AG04450 (cell line): ENCODE measurements at places on chromosomes 7 and 10.

GRCh38 chr7:9091282-9091681 lies 657.9 kb downstream of the NXPH1 start:
- DNase-seq: no peak

- no peak for DNase-seq
These were observed 152.5 kb upstream of the ZNF32 start for GRCh38 chr10:43801140-43801539.

GRCh38 chr10:4813023-4813422 lies 13.0 kb upstream of the AKR1E2 start:
- DNase-seq: peak; percentile 82

DNA sequence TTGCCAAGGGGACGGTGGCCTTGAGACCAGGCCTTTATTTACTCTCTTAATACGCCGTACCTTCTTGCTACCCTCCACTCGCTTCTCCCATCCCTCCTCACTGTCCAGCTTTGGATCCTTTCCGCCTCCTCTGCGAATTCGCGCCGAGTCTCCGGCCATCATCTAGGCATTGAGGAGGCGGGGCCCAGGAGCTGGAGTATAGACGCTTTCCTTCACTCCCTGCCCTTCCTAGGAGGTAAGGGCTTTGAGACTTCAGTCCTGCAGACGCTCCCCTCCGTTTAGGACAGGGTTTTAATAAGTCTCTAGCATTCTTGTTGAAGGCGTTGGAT lies 538 bp downstream of the TFAM start:
- DNase-seq: no peak

- no peak for DNase-seq
These were observed 194.4 kb downstream of the POU6F2 start for GRCh38 chr7:39172137-39172536.

GRCh38 chr10:49435225-49435624 lies 39.3 kb upstream of the DRGX start:
- DNase-seq: no peak

GRCh38 chr7:28395831-28396230 lies 16.5 kb upstream of the CREB5 start:
- no peak for DNase-seq

DNA sequence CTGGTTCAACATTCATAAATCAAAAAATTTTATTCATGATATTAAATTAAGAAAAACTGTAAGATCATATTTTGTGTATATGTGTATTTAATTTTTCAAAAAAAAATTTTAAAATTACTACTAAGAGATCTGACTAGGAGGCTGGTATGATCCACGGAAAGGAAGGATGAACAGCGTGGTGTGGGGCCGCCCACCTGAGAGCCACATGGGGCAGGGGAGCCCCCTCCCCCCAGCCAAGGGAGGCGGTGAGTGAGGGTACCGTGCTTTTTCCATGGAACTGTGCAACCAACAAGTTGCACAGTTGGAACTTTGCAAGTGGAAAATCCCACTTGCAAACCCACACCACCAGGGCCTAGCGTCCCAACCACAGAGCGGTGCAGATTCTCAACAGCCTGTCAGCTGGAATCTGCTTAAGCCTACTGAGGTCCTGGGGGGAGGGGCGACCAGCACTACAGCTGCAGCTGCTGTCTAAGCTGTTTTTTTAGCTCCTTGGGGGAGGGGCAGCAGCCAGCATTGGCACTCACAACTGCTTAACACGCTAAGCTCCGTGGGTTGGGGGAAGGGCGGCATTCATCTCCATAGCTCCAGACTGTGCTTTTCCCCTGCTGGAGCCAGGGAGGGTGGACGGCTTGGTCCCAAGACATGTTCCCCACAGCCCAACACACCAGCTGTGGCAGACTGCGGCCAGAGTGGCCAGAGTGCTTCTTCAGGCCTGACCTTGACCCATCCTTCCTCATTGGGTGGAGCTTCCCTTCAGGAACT lies 94.2 kb upstream of the IGFBP3 start:
- DNase-seq: no peak

- DNase-seq: no peak
These were observed 284.4 kb downstream of the IPMK start for GRCh38 chr10:57983281-57983791.

GRCh38 chr7:128875523-128875948 lies 12.9 kb downstream of the ATP6V1F start:
- no peak for DNase-seq

DNA sequence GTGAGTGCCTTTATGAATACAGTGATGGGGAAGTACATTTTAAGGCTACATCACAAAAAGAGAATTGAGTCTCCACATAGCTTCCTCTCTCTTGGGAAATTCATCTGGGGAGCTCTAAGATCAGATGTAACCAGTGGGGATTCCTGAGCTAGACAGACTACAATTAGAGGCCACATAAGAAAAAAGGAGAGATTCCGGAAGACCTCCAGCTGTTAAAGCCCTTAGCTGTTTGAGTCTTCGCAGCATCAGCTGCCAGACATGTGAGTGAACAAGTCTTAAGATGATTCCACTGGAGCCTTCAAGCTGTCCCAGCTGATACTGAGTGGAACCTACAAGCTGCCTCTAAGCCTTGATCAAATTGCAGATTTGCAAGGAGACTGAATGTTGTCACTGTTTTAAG lies 448.5 kb downstream of the NXPH1 start:
- DNase-seq: no peak

DNA sequence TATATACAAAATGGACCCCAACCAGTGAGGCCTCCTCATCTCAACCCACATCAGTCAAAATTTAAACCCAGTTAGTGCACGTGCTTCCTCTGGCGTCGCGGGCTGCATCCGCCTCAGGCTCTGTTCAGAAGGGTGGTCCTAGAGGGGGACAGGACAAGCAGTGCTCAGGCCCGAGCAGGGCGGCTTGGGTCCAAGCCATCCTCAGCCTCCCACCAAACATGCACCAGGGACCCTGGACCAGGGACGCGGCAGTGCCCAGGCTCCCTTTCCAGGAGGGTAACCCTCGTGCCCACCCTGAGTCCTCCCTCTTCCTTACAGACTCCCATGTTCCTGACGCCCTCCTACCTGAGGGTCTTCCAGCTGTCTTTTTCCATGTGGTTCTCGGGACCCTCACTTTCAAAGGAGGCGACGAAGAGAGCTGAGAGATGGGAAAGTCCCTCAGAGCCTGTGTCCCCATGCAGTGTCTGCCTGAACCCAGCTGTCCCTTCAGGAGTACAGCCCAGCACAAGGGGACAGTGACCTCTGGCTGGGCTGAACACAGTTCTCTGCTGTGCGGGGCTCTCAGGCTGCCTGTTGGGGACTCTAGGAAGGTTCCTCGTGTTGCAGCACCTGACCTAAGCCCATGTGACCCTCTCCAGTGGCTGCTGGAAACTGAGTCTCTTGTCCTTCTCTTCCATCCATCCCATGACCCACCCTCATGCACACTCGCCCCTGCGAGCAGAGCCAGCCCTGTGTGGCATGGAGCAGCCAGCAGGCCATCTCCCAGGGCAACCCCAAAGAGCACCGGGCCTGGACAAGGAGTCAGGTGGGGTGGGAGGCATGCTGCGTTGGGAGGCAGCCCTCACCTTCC lies 58.1 kb downstream of the CSGALNACT2 start:
- DNase-seq: no peak

DNA sequence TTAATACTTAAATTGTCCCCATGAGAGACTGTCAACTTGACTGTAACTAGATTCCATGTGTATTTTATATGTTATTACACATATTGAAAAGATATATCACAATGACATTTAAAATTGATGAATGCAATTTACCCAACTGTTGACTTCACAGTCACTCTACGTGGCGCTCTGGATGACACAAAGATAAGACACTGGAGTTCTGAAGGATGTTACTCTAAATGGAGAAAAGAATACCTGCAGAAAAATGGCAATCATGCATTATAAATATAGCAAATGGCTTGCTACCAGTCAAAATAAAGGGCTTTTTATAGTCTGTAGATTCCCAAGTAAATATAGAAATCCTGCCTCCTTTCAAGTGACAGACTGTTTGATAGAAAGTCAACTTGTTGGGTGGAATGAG lies 143.6 kb upstream of the KLF6 start:
- DNase-seq: no peak

DNA sequence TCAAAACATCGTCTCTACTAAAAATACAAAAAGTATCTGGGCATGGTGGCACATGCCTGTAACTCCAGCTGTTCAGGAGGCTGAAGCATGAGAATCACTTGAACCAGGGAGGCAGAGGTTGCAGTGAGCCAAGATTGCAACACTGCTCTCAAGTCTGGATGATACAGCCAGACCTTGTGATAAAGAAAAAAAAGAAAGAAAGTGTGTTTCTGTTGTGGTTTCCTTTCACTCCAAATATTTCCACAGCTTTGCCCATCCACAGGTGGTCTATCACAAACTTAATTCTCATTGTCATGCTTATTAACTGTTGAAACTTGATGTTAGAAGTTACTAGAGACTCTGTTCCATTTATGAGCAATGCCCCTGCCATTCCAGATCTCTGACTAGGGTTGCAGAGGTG lies 316.0 kb upstream of the SEMA3C start:
- no peak for DNase-seq

GRCh38 chr7:20575736-20576135 lies 39.7 kb upstream of the ABCB5 start:
- no peak for DNase-seq

DNA sequence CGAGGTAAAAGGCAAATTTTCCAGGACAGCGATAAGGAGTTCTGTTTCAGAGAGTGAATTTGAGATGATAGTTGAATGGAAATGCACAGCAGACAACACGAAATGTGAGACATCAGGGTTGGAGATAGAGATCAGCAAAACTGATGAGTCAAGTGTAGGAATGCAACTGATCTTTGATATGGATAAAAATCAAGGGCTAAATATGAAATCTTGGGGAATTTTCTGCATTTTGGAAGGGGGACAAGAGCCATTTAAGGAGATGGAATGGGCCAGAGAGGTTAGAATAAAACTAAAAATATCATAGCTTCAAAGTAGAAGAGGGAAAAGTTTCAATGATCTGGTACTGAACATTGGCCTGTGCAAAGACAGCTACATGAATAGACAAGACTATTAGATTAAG lies 11.5 kb downstream of the CISD1 start:
- DNase-seq: no peak

DNA sequence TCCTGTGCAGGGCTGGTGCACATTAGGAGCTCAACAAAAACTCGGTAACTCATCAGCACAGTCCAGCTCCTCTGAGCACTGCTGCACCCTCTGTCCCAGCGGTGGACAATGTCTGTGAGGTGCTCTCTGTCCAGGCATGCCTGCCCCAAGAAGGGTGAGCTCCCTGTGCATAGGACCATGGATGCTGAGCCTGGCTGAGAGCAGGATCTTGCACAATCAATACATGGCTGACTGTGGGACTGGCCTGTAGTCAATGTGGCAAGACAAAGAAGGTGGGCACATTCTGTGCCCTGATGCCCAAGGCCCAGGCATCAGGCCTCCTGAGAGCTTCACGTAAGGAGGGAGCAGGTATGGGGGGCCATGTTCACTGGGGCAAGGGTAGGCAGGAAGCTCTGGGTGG lies 17.1 kb downstream of the ARHGAP22 start:
- no peak for DNase-seq

DNA sequence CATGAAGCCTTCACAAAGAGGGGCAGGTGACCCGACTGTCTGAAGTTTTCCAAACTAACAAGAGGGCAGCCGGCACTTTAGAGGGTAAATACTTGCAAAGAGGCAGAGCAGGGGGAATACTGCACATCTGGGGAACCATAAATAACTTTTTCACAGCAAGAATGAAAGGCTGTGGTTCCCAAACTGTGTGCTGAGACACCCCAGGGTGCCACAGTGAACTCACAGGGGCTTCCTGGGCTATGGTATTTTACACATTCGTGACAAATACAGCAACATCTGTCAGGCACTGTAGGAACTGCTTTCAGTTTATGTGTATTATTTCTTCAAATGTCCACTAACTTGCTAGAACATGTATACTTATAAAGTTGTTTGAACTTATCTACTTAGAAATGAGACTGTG lies 67.2 kb downstream of the TBXAS1 start:
- no peak for DNase-seq

- peak; percentile 60 for DNase-seq
These were observed 64.5 kb downstream of the MCMBP start for GRCh38 chr10:119807960-119808697.

DNA sequence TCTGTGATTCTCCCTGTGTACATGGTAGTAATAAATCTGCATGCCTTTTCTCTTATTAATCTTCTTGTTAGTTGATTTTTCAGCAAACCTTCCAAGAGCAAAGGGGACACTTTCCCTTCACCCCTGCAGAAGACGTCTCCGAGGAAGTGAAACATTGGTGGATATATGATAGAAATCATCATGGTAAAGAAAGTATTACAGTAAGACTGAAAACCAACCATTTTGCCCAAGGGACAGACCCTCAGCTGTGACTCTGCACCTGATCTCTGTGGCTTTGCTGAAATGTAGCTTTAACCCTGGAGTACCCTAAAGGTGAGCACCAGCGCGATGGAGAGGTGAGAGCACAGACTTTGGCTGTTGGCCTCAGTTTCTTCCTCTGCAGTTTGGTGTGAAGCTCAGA lies 32.8 kb upstream of the MYO3A start:
- DNase-seq: no peak

- DNase-seq: no peak
These were observed 59.2 kb upstream of the GPR26 start for GRCh38 chr10:123606955-123607354.

DNA sequence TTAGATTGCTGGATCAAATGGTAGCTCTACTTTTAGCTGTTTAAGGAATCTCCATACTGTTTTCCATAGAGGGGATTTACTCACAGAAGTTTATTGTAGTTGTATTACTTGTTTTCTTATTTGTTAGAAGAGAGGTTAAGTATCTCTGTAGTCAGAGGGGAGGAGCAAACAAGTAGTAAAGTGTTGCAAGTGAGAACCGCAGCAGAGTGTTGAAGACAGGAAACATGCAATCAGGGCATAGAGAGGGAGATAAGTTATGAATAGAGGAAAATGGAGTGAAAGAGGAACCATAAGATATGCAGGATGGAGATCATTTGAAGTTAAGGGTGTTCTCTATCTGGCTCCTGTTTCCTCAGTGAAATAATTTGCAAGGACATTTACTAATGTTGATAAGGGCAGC lies 331.4 kb upstream of the TMEM229A start:
- no peak for DNase-seq

DNA sequence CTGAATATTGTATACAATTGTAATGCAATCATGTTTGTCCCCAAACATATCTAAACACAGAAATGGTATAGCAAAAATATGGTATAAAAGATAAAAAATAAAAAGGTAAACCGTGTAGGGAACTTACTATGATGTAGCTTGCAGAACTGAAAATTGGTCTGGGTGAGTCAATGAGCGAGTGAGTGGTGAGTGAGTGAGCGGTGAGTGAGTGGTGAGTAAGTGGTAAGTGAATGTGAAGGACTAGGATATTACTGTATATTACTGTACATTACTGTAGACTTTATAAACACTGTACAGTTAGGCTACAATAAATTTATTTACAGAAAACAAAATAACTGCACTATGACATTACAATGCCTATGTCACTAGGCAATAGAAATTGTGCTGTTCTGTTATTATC lies 1163.2 kb upstream of the SORCS1 start:
- no peak for DNase-seq
